ENCODE measurements at places on chromosomes 2 and 18.

- DNase-seq, result no peak
Measured at GRCh38 chr2:179302764-179303571, 38.3 kb upstream of the SESTD1 start.

DNA sequence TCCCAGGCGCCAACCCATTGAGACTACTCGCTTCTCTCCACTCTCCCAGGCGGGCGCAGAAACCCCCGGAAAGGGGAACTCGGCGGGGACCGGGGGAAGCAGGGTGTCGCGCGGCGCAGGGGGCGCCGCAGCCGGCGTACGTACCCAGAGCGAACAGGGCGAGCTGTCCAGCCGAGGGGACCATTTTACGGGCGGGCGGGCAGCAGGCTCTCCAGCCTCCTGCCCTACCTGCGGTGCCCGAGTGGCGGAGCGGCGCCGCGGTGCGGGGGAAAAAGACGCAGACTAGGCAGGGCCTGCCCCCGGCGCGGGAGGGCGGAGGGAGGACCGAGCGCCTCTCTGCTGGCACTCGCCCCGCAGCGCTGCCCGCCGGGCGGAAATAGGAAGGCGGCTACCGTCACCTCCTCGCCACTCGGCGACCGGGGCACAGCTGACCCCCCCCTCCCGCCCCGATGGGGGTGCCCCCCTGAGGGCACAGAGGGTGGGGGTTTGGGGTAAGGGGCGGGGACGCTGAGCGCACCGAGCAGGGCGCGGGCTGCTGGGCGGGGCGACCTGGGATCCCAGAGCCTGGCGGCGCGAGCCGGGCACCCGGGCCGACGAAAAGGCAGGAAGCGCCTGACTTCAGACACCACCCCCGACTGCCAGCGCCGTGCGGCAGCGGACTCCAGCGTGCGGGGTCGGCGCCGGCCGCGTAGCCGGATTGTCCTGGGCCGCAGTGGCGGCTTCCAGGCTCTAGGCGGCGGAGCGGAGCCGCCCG, at the start of gene TGFA:
TSS of gene TGFA (minus strand) at position 243 of the 754 bp plus-strand sequence. CDS start at position 184, 59 bp downstream.
- DNase-seq, result peak; percentile 59

DNA sequence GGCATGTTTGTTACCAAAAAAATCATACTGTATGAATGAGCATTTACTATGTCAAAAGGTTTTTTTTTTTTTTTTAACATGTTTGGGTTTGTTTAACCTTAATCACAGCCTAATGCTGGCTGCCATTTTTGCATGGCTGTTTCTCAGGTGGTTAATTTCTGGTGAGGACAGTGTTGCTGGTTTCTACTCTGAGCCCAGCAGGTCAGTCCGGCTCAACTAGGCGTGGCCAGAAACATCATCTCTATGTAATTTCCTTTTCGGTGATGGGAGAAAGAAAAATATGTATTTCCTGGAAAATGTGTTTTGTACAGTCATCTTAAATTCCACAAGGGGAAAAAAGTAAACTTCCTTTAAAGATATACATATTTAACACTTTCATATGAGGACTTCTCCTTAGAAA, 24.9 kb upstream of the BZW1 start:
- DNase-seq, result no peak

- DNase-seq, result no peak
Measured at GRCh38 chr2:64929333-64929732, 59.9 kb upstream of the SLC1A4 start.

DNA sequence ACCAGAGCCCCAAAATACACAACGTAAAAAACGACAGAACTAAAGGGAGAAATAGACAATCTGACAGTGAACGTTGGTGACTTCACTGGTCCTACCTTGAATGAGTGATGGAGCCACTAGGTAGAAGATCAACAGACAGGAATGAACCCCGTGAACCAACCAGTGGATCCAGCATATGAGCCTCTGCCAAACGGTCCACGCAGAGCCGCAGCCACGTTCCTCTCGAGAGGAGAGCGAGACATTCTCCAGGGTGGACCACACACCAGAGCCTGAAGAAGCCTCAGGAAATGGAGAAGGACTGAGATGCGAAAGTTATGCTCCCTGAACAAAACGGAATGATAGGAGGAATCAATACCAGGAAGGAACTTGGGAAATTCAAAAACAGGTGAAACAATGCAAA, 178.4 kb downstream of the RTP5 start:
- DNase-seq, result no peak

DNA sequence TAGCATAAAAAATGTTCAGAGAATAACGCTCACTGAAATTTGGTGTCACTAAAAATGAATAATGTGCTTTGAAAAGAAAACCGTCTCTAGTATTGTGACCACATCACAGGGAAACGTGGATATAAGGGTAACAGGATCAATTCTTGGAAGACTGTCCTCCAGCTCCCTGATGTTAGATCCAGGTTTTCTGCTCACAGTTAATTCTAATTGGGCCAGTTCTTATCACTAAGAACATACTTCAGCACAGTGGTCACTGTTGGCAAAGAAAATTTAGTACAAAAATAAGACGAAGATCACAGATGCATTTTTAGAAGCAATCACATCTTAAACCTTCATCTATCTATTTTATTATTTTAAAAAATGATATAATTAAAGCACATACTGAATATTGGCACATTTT, 57.0 kb upstream of the CD226 start:
- no peak for DNase-seq

DNA sequence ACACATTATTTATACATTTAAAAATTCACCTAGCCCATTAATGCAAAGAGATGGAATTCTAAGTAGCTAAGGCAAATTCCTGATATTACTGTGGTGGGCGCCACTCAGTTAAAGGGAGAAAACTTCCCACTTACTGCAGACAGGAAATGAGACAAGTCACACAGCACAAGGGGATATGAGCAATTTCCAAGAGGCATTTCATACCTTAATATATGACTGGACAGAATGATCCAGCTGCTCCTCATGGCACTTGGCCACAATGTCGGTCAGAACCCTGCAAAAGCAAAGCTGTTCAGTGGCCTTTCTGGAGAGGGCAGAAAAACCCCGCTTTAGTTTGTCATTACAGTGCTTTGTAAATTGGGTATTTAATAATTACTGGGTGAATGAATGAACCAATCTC, 121.4 kb upstream of the CCDC195 start:
- DNase-seq, result no peak

DNA sequence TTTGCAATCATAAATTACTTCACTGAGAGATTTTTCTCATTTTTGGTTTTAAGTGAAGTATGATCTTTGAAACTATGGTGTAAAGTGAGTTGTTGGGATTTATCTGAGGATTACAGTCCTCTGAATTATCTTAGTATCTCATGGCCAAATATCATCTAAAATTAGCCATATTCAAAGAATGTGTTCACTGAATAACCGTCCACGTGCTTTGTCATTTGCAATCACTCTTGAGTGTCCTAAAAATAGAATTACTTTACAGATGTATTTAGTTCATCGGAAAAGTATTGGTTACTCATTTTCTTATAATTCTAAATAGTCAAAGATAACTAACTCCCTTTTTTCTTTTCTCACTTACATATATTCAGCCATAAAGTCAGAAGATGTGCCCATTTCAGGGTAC, 141.2 kb downstream of the RTN4 start:
- no peak for DNase-seq

- DNase-seq, result no peak
Measured at GRCh38 chr18:43780782-43781340, 503.6 kb upstream of the SYT4 start.

DNA sequence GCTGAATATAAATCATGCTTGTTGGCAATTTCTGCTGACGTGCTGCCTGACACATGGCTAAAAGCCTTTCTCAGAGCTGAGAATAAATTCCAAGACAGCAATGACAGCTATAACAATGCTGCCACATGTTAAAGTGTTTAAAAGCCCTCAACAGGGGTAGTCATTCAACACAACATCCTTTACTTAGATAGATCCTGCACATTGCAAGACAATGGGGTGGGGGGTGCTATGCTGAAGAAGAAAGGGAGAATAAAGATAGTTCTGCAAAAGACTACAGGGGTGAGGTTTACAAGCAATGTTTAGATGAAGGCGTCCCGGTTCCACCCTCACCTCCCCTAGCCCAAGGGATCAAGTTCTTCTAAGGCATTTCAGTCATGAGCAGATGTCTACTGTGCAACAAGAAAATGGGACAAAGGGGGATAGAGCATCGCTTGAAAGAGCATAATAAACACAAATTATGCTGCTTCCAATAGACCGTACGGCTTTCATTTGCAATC, 291.0 kb upstream of the ACVR2A start:
- no peak for DNase-seq

GRCh38 chr2:27701676-27702075, 38.0 kb downstream of the SLC4A1AP start:
- no peak for DNase-seq

GRCh38 chr2:179787601-179788000, 73.8 kb downstream of the ZNF385B start:
- DNase-seq, result no peak

- DNase-seq, result no peak
Measured at GRCh38 chr2:126888046-126888445, 10.6 kb upstream of the TEX51 start.

DNA sequence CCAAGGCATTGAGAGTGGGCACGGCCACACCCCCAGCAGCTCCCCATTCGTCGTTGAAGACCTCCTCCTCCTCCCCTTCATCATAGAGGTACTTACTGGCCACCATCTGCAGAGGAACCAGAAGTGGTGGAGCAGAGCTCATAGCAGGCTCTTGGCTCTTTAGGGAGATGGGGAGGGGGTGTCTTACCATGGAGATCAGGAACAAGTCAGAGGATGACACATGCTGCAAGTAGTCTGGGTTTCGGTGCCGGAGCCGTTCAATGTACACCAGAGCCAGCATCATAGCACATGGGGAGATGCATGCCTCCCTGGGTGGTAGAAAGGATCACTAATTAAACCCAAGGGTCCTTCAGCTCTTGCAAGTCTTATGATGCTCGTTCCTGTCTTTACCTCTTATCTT, 1.9 kb downstream of the CNPPD1 start:
- DNase-seq, result no peak

DNA sequence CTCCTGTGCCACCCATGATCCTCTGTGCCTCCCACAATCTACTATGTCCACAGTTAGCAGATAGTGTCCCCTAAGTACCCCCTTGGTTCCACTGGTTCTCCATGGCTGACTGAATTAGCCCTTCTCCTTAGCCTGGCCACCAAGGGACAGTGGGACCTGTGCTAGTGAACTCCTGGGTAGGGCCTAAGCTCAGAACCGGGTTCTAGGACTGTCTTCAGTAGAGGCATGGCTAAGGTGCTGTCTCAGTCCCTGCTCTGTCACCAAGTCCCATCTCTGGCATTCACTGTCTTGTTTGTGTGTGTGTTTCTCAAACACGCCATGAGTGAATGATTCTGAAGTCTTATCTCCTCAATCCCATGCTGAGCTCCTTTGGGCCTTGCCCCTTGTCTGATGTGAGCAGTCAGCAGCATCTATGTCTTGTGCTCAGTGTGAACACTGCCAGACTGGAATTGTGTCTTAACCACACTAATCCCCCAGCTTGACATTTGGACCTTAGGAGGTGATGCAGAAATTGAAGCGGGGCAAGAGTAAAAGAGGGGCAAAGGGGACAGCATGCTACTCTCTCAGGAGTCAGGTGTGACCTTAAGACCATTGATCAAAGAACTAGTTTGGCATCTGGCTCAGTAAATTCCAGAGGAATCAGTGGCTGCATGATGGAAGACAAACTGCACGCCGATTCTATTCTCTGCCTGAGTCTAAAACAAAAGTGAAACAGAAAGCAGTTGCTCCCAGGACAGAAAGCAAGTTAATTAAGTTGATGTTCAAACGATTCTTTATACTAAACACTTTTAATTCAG, 190.5 kb downstream of the ALPK2 start:
- no peak for DNase-seq

DNA sequence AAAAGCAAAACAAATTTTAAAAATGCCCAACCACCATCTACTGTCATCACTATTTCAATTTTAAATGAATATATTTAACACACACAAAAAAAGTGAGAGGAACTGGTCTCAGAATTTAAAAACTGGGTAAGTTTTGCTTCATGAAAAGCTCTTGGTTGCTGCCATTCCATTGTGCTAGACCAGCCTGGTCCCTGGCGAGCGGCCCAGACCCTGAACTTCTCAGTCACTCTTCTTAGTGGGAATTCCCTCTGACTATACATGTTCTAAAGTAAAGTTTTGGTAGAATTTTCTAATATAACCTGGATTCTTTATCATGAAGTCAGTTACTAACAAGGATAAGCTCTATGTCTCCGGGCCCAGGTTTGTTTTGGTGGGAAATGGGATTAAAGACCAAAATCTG, 34.8 kb upstream of the TMEM177 start:
- no peak for DNase-seq

DNA sequence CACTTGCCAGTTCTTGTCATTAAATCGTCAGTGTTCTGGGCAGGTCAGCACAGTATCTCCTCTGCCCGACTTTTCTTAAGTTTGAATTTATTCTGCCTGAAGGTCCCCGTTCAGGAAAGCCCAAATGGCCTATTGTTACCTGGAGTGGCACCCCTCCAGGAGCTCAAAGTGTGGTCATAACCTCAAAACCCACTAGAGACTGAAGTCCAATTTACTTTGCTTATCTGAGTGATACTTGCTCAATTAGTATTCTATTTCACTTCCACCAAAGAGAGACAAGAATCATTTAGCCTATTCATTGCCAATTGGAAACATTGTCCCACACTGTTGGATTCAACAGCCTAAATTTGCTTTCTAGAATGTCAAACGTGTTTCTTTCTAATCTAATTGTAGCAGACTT, 375.3 kb downstream of the LNPK start:
- DNase-seq, result no peak

- DNase-seq, result no peak
Measured at GRCh38 chr2:10425699-10426098, 22.4 kb downstream of the ODC1 start.

DNA sequence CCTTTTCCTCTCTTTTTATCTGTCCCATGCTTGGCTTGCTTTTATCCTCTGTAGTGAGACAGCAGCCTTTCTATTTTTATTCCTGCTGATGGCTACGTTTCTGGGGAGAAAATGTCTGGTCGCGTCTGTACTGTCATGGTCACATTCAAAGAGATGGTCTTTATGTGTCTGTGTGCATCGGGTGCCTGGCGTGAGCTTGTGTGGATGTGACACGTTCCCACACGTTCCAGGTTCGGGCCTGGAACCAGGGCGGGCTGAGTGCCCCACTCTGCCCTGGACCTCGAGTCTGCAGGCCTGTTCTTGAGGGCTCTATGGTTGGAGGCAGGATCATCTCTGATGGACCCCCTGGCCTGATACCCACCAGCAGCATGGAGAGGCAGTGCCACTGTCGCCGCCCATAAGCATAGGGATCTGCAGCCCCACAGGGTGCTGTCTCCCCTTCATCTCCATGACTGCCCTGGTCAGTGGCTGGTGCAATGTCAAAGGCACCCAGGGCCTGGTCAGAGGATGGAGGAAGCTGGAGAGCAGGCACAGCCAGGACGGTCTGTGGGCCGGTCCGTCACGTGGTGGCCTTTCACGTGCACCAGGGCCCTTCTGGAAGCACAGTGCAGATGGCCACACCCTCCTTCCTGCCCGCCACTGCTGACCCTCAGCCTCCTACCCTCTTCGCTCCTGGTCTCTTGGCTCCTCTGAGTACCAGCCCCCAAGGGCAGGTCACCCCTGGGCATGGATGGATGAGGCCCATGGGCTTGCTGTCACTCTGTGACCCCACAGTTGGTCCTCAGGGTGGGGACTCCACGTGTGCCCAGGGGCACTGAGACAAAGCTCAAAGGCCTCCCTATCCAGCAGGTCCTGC, 149.2 kb upstream of the TWIST2 start:
- no peak for DNase-seq
